ENCODE measurements at places on chromosomes 12 and 14.

GRCh38 chr14:98564541-98564940 is 707.5 kb downstream of the BCL11B start:
- DNase-seq = no peak

- DNase-seq = no peak
Observed at GRCh38 chr14:101726954-101727302, 34.6 kb upstream of the PPP2R5C start.

DNA sequence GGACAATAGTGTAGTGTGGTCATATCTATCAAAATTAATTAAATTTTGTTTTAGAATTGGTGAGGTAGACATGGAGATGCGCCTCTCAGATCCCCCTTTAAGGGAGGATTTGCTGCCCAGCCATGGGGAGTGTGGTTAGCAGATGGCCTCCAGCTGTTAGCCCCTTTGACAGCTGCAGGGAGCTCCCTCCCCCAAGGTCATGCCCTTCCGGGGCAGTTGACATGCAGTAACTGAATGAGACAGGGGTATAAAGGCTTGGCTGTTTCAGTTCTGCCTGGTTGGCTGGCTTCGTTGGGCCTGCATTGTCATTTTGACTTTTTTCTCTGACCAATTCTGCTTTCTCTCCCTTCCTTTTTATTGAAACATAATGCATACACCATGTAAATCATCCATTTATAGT is 291.5 kb upstream of the SRRM4 start:
- no peak for DNase-seq

DNA sequence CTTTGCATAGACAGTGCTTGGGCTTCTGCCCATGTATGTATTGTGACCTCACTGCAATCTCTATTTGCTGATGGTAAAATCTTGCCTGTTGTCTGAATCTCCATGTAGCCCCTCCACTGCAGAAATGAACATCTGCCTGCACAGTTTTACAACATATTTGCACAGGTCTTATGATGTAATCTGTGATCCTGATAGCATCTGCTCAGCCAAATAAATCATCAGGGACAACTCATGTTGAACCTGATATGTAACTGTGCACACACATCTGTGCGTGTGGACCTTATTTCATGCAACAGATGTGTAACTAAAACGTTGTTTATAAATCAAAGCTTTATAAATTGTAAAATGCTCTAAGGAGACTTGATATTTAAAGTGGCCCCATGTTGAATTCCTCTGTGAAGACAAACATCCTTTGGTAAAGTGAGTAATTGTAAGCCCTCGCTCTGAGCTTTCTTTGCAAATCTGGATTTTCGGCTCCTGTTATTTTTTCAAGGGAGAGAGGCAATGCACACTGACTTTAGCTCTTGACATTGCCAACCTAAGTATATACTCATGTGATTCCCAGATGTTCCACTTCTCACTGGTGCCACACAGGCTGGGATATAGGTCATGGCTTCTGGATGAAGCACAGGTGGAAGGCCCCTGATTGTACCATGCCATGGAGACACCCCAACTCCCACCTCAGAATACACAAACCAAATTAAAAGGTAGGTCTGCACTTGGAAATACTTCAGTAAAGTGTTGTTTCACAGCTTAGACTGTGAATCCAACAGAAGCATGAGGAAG is 371.3 kb downstream of the GRIN2B start:
- no peak for DNase-seq

- no peak for DNase-seq
Observed at GRCh38 chr14:54252072-54252730, 144.6 kb upstream of the CDKN3 start.

- DNase-seq = no peak
Observed at GRCh38 chr14:26773906-26774593, 176.2 kb upstream of the NOVA1 start.

DNA sequence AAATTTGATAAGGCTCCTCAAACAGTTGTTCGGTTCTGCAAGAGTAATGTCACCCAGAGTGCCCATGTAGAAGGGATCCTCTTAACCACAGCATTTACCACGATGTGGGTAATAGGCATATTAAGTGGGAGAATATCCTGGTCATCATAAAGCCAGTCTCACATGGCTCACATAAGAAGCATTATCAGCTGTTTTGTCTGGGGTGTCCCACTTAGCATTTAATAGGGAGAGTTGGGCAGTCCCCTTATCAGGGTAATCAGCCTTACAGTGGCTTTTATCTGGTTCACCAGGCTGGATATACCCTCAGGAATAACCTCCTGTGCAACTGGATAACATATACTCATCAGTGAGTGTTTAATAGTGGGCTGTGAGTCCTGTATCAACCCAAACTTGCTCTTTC is 12.9 kb upstream of the TMEM263 start:
- DNase-seq = no peak

- DNase-seq = no peak
Observed at GRCh38 chr12:94020335-94020734, 128.0 kb upstream of the PLXNC1 start.

- no peak for DNase-seq
Observed at GRCh38 chr12:130791629-130792028, 47.4 kb downstream of the STX2 start.

GRCh38 chr12:121595520-121595919 is 14.7 kb upstream of the KDM2B start:
- no peak for DNase-seq

DNA sequence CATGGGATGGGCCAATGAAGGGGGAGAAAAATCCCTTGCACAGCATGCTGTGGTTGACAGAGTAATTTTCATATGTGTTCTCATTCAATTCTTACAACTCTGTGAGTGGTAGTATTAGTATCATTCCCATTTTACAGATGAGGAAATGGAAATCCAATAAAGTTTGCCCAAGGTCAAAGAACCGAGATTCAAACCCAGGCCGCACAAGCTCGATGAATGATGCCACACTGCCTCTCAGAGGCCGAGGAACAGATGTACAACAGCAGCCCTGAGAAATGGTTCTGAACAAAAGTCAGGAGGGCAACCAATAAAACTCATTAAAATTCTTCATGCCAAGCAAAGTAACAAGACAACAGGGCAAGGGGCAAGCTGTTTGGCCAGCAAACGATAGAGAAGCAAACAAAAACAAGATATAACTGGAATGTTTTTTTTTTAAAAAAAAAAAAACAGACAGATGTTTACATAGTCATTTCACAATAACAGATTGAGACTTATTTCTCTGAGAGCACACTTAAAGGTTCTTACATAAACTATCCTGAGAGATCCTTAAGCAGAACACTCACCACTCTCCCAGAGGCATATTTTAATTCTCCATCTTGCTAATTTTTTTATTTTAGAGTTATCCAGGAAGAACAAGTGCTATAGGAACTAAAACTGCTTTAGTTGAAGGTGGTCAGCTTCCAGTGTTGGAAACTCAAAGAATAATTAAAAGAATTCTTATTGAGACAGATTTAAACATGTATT is 85.8 kb downstream of the EXOC5 start:
- DNase-seq = peak; percentile 1

All from common myeloid progenitor, CD34-positive (primary cell).